ENCODE measurements at places on chromosomes 11 and 22.

DNA sequence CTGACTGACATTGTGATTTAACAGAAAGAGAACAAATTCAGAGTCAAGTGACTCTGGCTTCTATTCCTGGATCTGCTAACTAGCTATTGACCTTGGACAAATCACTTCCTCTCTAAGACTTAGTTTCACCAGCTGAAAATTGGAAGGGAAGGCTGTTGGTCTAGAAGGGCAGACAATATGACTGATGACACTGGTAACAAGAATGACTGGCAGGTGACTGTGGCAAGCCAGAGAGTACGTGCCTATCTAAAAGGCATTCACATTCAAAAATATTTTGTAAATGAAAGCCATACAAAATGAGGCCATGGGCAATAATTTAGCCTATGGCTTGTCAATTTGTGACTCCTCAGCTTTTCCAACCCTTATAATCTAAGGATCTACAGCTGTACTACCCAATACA, 23.5 kb downstream of the SERGEF start:
- DNase-seq = no peak

DNA sequence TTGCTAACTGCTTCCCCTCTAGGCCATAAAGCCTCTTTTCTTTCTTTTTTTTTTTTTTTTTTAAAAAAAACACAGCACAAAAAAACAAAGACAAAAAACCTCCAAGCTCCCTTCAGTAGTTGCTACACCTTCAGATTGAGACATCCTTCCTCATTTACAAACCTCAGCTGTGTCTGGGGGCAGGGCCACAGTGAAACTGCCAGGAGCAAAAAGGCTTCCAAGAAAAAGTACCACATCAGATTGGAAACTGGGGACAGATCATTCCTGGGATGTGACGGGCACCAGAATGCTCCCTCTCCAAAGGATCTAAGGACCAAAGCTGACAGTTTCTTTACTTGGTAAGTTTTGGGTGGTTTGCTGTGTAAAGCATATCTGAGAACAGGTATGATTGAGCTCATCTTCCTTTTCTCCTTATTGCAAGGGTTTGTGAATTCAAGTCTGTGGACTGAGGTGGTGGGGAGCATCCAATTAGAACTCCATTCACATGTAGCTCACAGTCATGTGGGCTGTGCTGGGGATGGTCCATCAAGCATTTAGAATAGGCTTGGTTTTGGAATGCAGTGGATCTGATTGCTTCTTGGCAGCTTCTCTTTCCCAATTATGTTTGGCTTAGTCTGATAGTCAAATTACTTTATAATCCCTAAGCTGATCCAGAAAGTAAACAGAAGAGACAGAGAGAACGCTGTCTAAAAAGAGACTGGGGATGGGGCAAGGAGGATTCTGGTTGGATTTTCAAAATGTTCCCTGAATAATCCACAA, 705 bp downstream of the BBOX1 start:
- DNase-seq = no peak

- DNase-seq = no peak
Measured at GRCh38 chr11:44158384-44158783, 62.9 kb downstream of the EXT2 start.

- no peak for DNase-seq
Measured at GRCh38 chr11:85821636-85822035, 10.7 kb upstream of the SYTL2 start.

- DNase-seq = no peak
Measured at GRCh38 chr11:122319085-122319484, 203.1 kb upstream of the BLID start.

DNA sequence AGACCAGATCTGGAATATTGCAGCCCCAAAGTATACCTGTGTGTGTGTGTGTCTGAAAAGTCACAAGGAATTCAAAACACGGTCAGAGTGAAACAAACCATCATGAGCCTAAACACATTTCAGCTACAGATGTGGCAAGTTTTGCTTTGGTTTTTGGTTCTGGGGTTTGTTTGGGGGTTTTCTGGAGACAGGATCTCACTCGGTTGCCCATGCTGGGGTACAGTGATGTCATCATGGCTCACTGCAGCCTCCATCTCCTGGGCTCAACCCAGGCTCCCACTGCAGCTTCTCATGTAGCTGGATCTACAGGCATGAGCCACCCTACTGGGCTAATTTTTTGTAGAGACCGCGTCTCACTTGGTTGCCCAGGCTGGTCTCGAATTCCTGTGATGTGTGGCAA, 41.4 kb upstream of the PHF21A start:
- DNase-seq = no peak

Measured in heart left ventricle (tissue), 16 donors.